Activated T-cell treated with anti-CD3 and anti-CD28 coated beads for 1 hour (primary cell): ENCODE measurements at places on chromosomes 11 and 22.

- no peak for DNase-seq
Observed at GRCh38 chr11:57083641-57084385, 95.1 kb downstream of the OR5AK2 start.

DNA sequence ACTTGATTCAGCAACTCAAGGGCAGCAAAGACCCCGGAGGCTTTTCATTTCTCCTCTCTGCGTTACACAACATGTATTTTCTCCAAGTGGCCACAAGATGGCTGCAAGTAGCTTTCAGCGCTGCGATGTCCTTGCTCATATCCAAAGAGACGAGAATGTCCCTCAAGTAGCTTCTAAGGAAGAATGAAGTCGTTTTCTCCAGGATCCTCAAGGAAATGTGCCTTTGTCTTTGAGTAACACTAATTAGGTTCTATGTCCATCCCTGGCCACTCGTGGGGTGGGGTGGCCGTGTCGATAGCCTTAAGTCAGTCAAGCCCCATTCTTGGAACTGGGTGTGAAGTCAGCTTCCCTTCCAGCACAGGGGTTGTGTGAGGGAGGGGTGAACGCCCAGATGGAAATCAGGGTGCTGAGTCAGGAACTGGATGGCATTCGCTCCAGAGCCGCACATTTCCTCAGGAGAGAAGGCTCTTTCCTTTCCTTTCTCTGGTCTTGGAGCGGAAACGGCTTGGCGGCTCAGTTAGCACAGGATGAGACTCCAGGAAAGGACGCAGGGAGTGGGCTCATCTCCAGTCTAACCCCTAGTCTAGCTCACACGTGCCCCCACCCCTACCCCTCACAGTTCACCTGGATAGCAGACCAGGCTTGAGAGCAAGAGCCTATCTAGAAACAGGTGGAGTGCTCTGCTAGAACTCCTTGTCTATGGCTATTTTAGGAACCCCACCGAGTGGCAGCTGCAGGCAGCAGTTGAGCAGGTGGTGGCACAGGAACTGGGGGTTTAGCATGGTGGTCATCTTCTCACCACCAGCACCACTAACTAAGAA is 44.3 kb downstream of the NNMT start:
- peak; percentile 17 for DNase-seq

- no peak for DNase-seq
Observed at GRCh38 chr11:59212744-59213631, at the start of gene MPEG1. MPEG1 (minus strand) TSS chr11:59212927; CDS start chr11:59212865, 62 bp downstream.

GRCh38 chr11:114398303-114398920 is 1.9 kb downstream of the C11orf71 start:
- no peak for DNase-seq

DNA sequence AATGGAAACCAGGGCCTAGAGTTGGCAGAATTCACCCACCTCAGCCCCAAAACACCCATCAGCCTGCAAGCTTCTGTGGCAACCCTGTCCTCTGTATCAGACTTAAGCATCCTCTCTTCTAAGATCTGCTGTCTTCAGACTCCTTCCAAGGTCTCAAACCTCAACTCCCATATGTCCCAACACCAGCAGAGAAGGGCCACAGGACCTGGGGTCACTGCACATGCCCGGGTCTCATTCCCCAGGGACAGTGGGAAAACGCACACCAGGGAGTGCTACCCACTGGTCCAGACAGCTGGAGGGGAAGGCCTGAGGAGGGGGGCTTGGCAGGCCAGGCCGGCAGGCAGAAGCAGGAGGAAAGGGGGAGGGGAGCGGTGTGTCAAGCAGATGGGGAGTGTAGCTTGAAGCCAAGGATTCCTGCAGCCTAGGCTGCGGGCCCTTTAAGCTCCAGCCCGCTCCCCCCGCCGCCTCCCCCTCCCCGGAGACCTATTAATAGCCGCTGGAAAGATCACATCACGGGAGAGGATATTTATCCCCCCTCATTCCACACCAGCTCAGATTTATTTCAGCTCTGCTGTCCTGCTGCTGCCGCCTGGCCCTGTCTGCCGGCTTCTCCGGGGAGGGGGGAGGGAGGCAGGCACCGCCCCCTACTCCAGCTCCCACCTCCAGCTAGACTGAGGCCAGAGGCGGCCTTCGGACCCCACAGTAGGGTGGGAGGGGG is 16.7 kb downstream of the BCL9L start:
- DNase-seq = no peak

DNA sequence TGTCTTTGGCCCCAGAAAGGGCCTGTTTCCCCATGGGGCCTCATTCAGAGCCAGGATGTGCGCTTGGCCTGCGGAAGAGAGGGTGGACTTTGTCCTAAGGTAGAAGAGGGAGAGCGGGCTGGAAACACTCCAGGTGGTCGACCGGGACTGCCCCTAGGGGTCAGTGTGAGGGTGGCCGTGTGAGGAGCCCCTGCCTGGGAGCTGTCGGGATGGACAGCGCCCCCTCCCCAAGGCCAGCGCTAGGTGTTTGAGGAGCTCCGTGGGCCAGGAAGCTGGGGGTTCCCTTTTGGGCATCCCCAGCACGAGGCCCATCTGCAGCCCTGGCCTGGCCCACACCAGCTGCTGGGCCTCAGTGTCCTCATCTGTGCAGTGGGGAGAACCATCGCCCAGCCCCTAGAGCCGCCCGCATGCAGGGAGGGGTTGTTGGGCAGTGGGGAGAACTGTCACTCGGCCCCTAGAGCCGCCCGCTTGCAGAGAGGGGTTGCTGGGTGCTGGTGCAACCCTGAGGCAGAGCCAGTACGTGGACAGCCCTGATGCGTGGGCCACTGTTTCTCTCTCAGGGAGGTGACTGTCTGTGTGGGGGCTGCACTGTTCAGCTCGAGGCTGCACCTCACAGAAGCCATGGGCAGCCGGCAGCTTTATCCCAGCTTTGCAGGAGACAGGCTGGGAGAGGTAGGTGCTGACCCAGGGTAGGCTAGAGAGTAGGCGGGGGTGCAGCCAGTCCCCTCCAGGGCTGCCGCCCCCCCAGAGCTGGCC is 1319.9 kb downstream of the BRD1 start:
- DNase-seq = no peak

DNA sequence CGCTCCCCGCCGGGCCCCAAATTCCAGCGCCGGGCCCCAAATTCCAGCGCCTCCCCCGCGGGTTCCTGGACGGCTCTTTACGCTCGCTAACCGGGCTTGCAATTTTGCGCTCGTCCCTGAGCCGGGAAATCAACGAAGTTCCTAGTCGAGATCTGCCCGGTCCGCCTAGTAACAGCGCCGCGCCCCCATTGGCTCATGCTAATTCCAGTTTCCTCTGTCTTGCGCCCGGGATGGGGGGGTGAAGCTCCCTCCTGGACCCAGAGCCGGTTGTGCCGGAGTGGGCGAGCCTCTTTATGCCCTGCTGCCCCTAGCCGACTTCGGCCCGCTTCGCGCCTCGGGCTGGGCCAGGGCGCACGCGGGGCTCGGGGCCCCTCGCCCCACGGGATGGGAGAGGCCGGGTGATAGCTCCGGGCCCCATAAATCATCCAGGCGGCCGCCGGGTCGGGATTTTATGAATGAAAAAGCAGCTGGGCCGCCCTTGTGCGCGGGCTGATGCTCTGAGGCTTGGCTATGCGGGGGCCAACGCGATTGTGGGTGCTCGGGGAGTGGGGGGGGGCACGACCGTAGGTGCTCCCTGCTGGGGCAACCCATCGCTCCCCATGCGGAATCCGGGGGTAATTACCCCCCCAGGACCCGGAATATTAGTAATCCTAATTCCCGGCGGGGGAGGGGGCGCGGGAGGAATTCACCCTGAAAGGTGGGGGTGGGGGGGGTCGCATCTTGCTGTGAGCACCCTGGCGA is 1.8 kb upstream of the CCND1 start:
- no peak for DNase-seq

DNA sequence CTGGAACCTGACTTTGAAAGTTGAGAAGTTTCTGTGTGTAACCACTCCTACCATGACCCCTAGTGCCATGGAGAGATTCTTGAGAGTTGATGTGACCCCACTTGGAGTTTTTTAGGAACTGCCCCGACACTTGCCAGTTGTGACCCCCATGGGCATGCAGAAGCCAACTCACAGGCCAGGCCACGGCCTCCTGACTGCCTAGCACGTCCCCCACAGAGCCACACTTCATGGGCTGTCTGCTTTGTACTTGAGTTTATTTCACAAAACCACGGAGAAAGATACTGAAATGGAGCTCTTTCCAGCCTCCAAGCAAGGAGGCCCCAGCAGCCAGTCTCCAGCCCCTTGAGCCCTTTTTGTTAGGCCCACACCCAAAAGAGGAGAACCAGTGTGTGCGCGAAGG is 8.4 kb downstream of the CYB5R2 start:
- DNase-seq = no peak

DNA sequence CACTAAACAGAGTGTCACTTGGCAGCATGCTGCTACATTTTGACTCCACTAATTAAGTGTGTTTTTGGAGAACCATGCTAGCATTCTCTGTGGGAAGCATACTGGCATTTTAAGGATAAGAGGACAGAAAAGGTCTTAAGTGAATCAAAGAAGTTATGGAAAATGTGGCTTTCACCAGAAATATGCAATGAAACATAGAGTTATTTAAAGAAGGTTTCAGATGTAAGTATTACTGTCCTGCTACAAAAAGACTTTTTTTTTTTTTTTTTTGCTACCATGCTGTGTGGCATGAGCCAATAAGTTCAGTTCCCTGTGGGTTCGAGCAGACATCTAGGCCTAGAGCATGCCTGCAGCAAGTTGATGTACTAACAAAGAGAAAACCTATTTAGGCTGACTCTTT is 187.6 kb downstream of the MSANTD4 start:
- no peak for DNase-seq

GRCh38 chr11:96322775-96323641 is 20.0 kb downstream of the MAML2 start:
- no peak for DNase-seq

GRCh38 chr11:12529041-12529440 is 145.2 kb upstream of the TEAD1 start:
- DNase-seq = no peak

GRCh38 chr22:38831166-38831945 is 12.5 kb downstream of the NPTXR start:
- no peak for DNase-seq

- DNase-seq = no peak
Observed at GRCh38 chr11:72629266-72629665, 45.0 kb downstream of the PDE2A start.

GRCh38 chr11:116070520-116070919 is 566.3 kb upstream of the CADM1 start:
- no peak for DNase-seq

GRCh38 chr11:120746376-120746775 is 234.8 kb downstream of the GRIK4 start:
- DNase-seq = no peak

DNA sequence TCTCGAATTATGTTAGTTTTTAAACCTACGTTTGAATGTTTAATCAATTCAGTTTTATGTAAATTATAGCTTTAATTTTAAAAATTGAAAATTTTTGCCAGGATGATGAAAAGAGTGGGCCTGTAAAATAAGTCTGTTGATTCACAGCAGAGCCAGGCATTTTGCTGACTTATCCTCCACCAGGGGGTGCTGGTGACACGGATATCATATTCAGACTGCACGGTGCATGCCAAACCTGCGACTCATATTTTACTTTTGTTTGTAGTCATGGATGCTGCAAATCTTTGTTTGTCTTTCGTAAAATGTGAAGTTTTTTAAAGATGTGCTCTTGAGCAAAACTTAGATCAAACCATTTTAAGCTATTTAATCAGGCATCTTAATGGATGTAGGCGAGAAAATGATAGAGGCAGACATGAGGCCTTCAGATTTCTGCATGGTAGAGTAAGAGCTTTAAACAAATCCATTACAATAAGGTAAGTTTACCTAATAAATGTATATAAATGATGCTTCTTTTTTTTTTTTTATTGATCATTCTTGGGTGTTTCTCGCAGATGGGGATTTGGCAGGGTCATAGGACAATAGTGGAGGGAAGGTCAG is 3.6 kb upstream of the OR8B3 start:
- peak; percentile 7 for DNase-seq

- no peak for DNase-seq
Observed at GRCh38 chr11:1565173-1565903, 6.7 kb downstream of the DUSP8 start.

GRCh38 chr22:37696657-37697537 is at the start of gene TRIOBP:
TRIOBP (plus strand) TSS chr22:37697048; CDS start chr22:37701366, 4,318 bp downstream.
- DNase-seq = peak; percentile 72

- DNase-seq = no peak
Observed at GRCh38 chr11:109788948-109789490, 304.2 kb upstream of the ZC3H12C start.

DNA sequence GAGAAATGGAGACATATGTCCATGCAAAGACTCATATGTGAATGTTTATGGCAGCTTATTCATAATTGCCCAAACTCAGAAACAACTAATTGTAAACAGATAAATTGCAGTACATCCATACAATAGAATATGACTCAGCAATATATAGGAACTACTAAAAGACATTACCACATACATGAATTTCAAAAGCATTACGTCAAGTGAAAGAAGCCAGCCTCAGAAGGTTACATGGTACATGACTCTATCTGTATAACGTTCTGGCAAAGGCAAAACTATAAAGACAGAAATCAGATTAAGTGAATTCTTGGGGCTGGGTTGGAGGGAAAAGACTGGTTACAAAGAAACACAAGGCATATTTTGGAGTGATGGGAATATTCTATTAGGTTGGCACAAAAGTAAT is 7.2 kb downstream of the KCTD21 start:
- no peak for DNase-seq

DNA sequence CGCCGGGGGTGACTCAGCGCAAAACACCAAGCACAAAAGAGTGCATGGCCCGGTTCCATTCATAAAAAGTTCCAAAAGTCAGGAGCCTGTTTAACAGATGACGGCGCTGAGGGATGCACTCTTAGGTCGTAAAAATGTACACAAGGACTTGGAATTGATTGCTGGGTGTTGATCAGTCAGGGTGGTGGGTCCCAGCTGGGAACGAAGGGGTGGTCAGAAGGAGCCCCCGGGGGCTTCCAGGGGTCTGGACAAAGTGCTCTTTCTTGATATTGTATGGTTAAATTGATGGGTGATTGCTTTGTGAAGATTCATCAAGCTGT is 20.7 kb downstream of the IFITM10 start:
- no peak for DNase-seq

GRCh38 chr11:46520971-46521745 is 72.7 kb downstream of the AMBRA1 start:
- no peak for DNase-seq
